ENCODE measurements at places on chromosomes 6 and 20.

- no peak overlapping the region for H3K27ac ChIP-seq
- no peak for DNase-seq
- no peaks in the 10 kb centered on the region for H3K36me3 ChIP-seq
- no peak overlapping the region for H3K4me3 ChIP-seq
- peaks cover 36% of the 10 kb centered on the region for H3K27me3 ChIP-seq
These were observed 8.3 kb upstream of the MARCKS start for GRCh38 chr6:113848811-113849210.

DNA sequence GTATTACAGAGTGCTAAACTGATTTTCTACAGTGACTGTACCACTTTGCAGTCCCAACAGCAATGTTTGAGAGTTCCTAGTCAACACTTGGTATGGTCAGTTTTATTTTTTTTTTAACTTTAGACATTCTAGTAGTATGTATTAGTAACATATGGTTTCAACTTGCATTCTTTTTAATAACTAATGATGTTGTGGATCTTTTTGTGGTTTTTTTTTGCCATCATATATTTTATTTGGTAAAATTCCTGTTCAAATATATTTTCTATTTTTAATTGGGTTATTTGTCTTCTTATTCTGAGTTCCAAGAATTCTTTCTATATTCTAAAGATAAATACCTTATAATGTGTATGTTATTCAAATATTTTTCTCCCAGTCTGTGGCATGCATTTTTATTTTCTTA lies 189.4 kb upstream of the ECI2 start:
- H3K27me3 ChIP-seq: peaks cover 4% of the 10 kb centered on the region
- H3K4me1 ChIP-seq: no peaks in the 10 kb centered on the region
- no peaks in the 10 kb centered on the region for H3K36me3 ChIP-seq
- no peak overlapping the region for H3K27ac ChIP-seq
- DNase-seq: no peak

DNA sequence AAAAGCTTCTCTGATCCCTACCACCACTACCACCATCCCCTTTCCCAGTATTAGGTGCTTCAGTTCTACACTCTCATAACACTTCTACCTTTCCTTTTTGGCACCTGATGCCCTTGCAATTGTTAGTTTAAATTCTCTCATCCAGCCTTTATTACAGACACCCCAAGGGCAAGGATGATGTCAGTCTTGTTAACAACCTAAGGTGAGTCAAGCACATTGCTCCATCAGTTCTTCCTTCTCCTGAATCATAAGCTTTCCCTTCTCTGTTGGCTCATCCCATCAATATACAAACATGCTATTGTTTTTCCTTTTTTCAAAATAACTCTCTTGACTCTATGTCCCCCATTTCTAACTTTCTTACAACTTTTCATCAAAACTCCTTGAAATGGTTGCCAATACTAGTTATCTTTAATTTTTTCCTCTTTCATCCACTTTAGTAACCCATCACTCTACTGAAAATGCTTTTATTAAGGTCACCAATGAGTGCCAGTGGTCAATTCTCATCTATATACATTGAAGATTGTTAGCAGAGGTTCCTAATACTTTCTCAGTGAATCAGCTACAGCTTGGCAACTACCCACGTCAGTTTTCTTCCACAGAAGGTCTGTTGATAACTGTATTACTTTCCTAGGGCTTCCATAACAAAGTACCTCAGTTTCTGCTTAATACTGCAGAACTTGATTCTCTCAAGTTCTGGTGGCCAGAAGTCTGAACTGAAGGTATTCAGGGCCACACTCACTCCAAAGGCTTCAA lies 97.1 kb upstream of the FLRT3 start:
- H3K36me3 ChIP-seq: no peaks in the 10 kb centered on the region
- H3K4me3 ChIP-seq: no peak overlapping the region
- no peak overlapping the region for H3K27ac ChIP-seq
- H3K27me3 ChIP-seq: no peaks in the 10 kb centered on the region

- H3K27me3 ChIP-seq: peaks cover 1% of the 10 kb centered on the region
- H3K36me3 ChIP-seq: no peaks in the 10 kb centered on the region
- no peak overlapping the region for H3K27ac ChIP-seq
- H3K4me1 ChIP-seq: peaks cover 13% of the 10 kb centered on the region
These were observed 29.4 kb upstream of the CLIC5 start for GRCh38 chr6:46044881-46045617.

GRCh38 chr6:51200676-51201075 lies 382.0 kb downstream of the TFAP2B start:
- H3K27ac ChIP-seq: no peak overlapping the region
- no peak for DNase-seq
- H3K36me3 ChIP-seq: no peaks in the 10 kb centered on the region
- H3K4me3 ChIP-seq: no peak overlapping the region
- H3K27me3 ChIP-seq: no peaks in the 10 kb centered on the region

All from activated CD4-positive, alpha-beta memory T cell treated with anti-CD3 and anti-CD28 coated beads for 36 hours (primary cell).